ENCODE measurements at places on chromosomes 16 and 17.

GRCh38 chr16:3112881-3113574 lies 642 bp downstream of the ZNF205 start:
- DNase-seq: no peak

DNA sequence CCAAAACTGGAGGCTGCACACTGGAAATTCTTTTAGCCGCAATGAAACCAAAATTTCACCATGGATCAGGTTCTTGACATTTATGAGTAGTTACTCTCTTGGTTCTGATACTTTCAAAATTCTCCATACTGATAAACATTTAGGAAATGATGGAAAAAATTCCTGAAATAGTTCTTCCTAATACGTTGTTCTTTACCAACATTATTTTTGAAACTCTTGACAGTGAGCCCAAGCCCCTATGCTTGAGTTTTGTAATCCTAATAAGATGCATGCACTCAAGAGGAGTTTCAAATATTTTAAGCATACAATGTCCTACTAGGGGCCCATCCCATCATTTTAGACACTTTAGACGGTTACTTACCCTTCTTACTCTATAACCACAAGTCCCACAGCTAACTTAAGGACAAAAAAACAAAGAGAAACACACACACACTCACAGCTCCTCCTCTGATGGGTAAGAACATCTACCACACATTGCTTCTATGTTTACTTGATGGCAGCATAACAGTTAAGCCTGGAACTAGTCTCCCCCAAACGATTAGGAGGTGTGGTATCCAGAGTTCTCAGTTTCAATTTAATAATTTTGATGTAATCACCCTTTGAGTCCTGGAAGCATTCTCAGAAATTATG lies 3.7 kb downstream of the VEZF1 start:
- DNase-seq: no peak

- DNase-seq: no peak
Measured at GRCh38 chr16:4306470-4307214, 9.2 kb upstream of the GLIS2 start.

GRCh38 chr16:66612422-66612821 lies 7.9 kb downstream of the CMTM3 start:
- DNase-seq: no peak

DNA sequence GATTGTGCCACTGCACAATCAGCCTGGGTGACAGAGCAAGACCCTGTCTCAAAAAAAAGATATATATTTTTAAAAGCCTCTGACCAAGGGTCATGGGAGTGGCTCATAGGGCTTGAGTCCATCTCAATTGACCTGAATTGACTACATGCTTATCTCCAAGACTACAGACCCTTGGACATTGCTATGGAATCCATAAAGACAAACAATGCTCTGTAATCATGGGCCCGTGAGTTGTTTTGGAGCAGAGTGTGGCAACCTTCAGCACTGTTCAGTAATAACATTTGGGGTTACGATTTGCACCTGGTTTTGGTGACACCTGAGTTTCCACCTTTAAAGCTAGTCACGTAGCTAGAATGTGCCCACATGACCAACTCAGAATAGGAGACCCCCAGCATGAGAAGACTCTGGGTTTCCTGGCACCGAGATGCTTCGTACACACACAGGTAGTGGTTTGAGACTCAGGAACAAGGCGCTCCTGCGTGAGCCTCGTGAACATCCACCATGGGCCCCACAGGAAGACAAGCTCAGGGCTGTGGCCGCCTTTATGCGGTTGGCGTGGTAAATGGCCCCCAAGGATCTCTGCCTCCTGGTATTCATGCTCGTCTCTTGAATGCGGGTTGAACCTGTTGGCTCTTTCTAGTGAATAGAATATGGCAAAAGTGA lies 66.6 kb upstream of the RPH3AL start:
- DNase-seq: no peak

Data from suppressor macrophage (primary cell).